ENCODE measurements at places on chromosomes 4 and X.

DNA sequence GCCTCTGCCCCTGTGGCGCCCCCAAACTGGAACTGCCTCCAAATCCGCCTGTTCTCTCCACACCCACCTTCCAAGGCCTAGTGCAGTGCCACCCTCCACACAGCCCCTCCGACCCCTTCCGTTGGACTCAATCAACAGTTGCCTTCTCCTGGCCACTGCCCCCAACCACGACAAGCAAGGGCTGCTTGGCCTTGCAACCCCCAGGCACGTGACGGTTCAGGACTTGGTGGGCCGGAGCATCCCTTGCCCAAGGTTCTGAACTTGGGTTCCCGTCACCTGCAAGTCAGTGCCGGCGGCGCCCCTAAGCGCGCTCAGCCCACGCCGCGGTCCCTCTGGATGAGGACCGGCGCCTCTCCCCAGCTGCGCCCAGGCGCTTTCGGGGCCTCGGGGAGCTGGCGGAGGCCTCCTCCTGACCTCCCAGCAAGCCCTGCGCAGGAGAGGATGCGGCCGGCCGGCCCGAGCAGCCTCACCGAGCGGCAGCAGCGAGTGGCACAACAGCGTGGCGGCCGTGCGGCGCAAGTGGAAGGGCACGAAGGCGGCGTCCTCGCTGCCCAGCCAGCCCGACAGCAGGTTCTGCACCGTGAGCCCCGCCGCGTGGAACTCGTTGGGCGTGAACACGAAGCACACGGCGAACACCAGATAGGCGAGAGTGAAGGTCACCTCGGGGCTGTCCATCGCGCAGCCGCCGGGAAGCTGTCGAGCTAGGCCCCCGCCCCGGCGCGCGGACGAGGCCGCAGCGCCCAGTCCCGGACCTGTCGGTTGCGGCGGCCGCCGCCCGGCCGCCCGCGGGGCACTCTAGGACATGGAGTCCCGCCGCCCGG lies 750 bp downstream of the TMEM129 start:
- no peak for DNase-seq

GRCh38 chr4:8727546-8728510 lies 135.3 kb downstream of the CPZ start:
- no peak for DNase-seq

- no peak for DNase-seq
Measured at GRCh38 chr4:1850276-1850675, 5.7 kb downstream of the LETM1 start.

- no peak for DNase-seq
Measured at GRCh38 chr4:40152637-40153036, 44.2 kb upstream of the RHOH start.

- no peak for DNase-seq
Measured at GRCh38 chrX:42143866-42144592, 220.7 kb upstream of the CASK start.

DNA sequence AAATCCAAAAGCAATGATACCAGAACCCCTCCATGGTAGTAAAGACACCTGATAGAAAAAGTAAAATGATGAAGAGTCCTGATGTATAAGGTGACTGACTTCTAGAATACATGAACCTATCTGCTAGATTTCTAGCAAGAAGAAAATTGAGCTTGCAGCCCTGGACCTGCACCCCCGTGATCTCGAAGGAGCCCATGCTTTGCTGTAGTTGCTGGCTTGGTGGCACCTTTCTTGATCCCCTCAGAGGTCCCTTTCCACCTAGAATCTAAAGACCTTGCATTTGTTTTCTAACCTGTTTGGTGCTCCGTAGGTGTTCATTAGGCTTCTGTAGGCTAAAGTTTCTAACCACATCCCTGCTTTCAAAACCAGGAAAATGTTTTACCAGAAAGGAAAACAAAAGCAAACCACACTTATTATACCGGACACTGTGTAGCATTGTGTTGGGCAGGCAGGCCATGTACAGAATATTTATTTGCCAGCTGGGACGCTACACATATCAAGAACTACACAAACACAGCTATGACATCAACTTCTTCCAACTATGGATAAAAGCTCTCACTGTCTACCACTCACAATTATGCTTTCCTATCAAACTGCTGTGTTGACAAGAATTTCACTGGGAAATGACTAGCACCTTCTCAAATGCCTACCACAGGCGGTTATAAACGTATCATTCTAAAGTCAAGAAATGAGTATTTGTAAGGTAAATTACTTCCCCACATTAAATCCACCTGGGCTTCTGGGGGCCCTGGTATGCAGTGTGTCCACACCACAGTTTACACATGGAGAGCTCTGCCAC lies 316.2 kb downstream of the UNC5C start:
- peak; percentile 18 for DNase-seq

GRCh38 chr4:133493776-133494175 lies 344.7 kb downstream of the PCDH10 start:
- DNase-seq: no peak

DNA sequence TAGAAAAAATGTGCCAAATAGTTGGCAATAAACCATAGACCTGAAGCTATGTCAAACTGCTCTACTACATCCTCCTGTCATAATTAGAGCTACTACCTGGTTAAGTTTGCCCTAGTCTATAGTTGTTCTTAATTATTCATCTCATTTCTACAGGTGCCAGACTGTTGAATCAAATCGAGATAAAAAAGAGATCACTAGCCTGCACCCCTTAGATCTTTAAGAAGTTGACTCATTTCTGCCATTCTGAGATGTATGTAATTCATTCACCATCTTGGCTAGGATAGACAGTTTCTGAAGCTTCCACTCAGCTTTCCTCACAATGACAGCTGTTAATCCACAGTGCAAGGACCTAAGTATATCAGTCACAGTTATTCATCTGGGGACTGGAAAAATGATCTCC lies 452.1 kb upstream of the BOD1L1 start:
- DNase-seq: no peak

DNA sequence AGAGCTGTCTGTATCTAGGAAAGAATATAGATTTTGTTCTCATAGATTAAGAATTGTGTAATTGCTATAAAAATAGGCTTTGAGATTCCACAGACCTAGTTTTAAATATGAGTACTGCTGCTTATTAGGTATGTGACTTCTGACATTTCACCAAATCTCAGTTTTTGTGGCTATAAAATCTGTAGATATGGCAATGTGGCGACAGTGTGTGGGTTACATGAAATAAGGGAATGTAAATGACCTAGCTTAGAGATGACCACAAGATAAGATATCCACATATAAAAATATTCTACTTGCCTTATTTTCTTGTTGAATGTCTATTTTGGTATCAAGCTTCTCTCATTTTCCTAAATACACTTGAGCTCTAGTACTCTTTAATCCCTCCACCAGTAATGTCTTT lies 193.8 kb downstream of the UNC5C start:
- DNase-seq: no peak

DNA sequence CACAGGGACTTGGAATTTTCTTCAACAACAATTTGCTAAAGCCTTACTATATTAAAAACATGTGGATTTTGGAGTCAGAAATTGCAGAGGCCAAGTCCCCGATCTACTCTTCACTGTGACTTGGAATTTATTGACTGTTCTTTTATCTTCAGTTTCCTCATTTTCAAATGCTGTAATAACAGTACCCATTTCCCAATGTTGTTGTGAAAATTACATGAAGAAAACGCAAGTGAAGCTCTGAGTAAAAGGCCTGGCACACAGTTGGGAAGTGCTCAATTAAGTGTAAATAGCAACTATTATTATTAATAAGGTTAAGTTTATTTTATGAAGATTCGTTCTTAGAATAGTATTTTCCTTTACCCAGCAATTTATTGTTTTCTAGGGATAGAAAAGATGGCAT lies 15.7 kb downstream of the STBD1 start:
- DNase-seq: no peak

- DNase-seq: peak; percentile 68
Measured at GRCh38 chr4:145887241-145887991, 51.2 kb downstream of the ZNF827 start.

DNA sequence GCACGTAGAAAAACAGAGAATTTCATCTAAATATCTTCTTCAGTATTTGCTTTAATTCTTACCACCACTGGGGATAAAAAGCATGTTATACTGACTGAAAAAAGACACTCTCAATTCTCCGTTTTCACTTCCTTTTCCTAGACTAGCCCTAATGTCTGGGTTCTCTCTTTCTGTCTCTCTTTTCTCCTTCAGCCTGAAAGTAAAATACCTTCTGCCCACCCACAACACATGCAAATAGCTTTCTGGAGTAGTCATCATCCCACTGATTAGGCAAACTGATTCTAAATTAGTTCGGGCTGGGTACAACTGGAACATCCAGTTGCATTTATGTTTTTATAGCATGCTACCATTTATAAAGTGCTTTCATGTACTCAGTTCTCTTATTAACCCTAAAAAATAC lies 142.4 kb upstream of the ANKRD50 start:
- no peak for DNase-seq

GRCh38 chr4:6474705-6475457 lies 2.5 kb upstream of the PPP2R2C start:
- DNase-seq: no peak

- peak; percentile 6 for DNase-seq
Measured at GRCh38 chr4:85153221-85153620, 186.7 kb upstream of the WDFY3 start.

- DNase-seq: no peak
Measured at GRCh38 chrX:116277351-116278225, 107.0 kb downstream of the AGTR2 start.

- DNase-seq: peak; percentile 57
Measured at GRCh38 chr4:64539234-64539849, 130.1 kb upstream of the TECRL start.

DNA sequence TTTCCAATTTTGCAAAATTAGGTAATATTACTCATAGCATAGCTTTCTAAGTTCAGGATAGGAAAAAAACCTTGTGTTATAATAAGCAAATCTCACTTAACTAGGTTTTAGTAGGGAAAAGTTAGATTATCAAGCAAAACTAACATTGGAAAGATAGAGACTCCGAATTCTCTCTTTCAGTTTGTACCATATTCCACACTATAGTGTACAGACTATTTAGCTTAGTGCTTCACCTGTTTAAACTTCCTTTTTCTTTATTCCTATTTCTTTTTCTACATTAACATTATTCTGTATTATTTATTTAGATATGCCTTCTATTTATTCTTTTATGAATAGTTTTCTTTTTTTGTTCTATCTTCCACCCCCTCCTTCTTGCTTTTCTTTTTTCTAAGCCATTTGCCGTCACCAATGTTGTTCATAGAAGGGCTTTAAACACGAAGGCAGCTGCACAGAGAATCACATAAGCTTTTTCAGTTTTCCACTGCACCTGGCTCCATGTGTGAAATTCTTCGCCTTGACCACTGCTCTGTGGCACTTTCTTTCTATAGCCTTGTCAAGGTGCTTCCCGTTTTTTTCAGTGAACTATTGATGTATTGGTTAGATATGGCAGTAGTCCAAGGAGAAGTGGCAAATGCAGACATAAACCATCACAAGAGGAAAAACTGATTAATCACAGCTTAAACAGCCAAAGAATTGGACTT lies 8.5 kb downstream of the PCDH10 start:
- no peak for DNase-seq

DNA sequence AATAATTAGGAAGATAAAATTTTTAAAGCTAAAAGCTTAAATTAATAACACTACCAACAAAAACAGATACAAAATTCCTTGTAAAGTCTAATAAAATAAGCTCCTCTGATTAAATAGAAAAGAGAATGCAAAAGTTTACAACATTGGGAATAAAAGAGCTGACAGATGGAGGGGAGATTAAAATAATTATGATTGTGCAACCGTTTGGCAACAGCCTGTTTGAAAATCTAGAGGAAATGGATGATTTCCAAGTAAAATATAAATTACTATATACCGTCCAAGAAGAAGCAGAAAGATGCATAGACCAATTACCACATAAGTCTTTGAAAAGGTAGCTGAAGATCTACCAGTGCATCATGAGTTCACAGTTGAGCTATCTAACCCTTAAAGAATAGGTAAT lies 46.4 kb upstream of the VBP1 start:
- no peak for DNase-seq

GRCh38 chr4:41215155-41215554 lies 813 bp upstream of the APBB2 start:
- DNase-seq: no peak

DNA sequence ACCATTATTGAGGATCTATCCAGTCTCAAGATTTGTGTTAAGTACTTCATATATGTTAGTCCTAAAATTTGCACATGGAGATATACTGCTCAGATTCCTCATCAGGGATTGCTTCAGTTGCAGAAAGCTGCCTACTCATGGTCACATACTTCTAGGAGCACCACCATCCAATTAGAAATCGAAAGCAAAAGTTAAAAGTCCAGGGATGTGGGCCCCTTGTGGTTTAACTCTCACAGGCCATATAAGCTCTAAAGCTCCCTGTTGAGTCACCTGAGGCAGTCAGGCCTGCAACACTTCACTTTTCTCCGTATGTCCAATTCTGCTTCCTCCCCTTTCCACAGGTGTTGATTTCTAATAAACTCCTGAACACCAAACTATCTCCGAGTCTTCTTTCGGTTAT lies 84.2 kb downstream of the CNOT6L start:
- DNase-seq: peak; percentile 38

DNA sequence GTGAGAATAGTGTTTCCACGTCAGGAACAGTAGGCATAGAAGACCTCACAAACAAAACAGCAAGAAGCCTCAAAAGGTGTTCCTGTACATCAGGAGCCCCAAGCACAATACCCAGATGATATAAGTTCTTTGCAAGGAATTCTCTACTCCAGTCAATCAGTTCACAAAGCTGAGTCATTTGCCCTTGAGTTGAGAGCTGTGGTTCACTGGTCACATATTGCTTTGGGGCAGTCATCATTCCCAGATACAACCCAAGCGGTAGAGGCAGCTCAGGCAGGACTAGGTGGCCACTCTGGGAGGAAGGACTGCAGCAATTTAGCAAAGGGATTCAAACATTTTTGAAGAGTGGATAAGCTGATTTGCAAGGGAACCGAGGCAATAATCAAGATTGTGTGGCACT lies 551.5 kb upstream of the ZFP42 start:
- DNase-seq: no peak

- DNase-seq: no peak
Measured at GRCh38 chr4:21893136-21893535, 55.4 kb downstream of the KCNIP4 start.

DNA sequence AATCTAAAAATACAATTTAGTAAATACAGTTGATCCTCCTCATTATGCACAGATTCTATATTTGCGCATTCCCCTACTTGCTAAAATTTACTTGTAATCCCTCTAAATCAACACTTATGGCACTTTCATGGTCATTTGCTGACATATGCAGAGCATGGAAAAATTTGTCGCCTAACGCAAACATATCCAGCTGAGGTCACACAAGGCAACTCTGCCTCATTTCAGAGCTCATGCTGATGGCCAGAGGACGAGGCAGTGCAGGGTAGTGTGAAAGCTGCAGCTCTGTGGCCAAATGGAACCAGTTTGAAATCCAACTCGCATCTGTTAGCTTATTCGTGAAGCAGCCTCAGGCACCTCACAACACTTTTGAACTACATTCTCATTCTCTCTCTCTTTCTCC lies 39.7 kb upstream of the KLHL2 start:
- no peak for DNase-seq

DNA sequence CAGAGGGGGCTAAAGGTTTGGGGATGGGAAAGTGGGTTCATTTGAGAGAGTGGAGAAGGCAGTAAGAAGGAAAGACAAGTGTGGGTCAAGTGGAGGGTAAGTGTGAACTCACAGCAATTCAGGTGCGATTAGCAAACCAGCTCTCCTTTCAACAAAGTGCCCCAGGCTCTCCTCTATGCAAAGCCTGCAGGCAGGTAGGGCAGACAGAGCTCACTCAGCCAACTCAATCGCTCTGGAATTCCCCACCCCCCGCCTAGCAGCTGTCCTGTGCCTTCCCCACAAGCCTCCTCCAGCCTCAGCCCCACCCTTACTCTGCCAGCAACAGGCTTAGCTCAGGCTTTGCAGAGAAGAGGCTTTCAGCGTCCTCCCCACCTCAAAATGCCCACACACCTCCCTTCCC lies 14.8 kb upstream of the MAMLD1 start:
- no peak for DNase-seq

Data from astrocyte of the cerebellum (primary cell).